Activated CD8-positive, alpha-beta memory T cell treated with anti-CD3 and anti-CD28 coated beads for 4 hours (primary cell): ENCODE measurements at places on chromosomes 2 and 18.

DNA sequence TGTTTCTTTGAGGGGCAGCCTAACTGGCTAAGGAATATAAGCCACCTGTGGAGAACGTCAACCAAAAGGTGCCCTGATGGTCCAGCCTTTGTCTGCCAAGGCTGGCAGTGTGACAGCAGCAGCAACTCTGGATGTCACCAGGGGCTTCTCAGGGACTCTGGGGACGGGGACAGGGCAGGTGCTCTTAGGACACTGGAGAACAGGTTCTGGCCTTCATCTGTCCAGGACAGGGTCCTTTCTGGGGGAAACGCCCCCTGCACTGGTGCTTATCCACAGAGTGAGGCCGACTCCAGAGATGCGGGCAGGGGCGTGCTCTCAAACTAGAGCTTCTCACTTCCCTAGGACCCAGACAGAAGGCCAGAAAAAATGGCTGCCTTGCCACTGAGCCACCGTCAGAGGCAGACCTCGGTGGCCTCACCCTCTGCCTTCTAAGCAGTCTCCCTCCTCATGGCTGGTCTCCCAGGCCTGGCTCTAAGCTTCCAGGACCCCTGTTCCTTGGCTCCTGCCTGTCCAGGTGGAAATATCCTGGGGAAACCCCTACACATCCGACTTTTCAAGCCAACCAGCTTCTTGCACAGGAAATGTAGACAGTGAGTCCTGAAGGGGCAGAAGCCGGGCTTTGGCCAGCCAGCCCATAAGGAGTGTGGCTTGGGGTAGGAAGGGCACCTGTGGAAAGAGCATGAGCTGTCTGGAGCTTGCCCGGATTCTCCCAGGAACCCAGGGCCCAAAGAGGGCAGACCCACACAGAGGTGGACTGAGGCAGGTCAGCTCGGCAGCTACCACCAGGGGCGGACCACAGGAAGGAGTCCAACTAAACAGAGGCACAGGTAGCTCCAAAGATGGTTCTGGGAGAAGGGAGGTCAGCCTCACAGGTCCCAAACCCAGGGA lies 11.3 kb upstream of the SFXN5 start:
- no peak for DNase-seq

- no peak for DNase-seq
Observed at GRCh38 chr2:167383610-167384194, 495.4 kb downstream of the XIRP2 start.

- DNase-seq = no peak
Observed at GRCh38 chr2:236208019-236208926, 40.1 kb upstream of the GBX2 start.

DNA sequence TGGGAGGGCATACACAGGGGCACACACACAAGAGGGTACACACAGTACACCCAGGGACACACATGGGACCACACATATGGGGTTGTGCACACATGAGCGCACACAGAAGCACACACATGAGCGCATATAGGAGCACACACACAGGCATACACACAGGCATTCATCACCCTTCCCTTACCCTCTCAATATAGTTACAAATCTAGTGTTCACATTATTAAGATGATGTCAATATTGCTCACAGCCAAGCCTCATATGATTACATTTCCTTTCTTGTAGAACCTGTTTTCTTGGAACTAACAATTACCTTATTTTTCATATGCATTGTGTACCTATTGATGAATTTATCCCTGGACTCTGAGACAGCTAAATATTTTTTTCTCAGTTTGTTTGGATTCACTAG lies 156.7 kb downstream of the FHOD3 start:
- no peak for DNase-seq

DNA sequence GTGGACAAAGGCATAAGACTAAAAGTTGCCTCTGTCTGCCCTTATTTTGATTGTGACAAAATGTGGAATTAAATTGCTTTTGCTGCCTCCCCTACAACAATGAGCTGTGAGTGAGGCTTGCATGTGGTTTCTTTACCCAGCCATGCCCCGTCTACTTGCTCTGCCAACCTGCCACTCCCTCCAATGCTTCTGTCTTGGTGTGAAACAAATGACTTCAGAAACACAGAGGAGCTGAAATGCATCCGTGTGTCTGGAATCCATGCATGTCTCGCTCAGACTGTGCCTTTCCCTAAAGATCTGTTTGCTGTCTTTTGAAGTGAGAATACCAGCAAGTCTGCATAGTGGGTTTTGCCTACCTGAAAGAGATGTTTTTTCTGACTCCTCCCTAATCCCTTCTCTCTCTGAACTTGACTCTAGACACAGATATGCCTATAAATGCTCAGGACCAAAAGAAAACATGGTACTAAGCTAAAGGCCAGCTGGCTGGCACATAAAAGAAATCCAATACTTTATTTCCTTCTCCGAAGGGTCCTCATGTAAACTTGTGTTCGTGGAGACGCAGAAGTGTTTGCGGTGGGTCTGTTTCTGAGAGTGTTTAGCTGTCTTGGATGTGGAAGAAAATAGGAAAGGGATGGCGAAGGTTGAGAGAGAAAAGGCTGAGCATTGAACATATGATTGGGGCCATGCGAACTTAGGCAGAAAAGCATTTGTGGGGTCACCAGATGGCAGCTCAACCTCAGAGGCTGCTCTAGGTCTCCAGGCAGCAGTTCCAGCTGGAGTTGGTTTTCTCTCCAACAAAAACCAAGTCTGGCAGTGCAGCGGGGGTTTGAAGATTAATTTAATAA lies 120.5 kb downstream of the CCBE1 start:
- no peak for DNase-seq

DNA sequence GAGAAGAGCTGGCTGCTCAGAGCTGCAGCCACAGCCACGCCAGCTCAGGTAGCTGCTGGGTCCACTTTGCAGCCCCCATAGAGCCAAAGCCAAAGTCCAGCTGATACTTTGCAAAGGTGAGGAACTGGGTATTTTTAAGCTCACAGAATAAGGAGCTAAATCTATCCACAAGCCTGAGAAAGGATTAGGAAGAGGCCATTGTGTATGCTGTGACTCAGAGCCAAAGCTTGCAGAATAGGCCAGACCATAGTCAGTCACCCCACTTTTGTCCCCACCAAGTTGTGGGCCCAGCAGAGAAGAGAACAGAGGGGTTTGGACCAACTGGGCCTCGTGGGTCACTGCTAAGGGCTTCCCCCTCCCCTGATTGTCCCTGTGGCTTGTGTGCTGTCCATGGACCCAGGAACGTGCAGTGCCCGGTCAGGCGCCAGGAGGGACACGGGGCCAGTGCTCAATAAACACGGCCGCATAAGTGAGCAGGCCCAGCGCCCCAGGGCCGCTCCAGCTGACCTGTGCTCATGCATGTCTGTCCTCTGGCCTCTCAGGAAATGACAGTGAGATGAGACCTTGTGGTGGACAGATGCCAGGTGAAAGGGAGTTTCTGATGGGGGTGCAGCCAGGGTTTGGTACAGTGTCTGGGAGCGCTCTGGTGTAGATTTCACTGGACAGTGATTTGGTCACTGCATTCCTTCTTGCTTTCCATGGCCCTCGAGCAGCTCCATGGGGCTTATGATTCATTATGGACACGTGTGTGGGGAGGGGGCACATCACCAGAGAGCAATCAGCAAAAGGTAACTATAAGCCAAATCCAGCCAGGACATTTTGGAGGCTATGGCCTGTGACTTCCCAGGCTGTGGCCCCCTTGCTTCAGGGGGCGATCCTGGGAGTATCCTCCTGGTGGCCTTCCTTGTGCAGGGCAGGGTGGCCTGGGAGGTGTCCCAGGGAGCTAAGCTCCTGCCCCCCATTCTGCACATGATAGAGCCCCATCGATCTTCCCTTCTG lies 31.3 kb downstream of the MAL start:
- no peak for DNase-seq

GRCh38 chr2:28052691-28053090 lies 162.2 kb downstream of the BABAM2 start:
- DNase-seq = no peak

GRCh38 chr2:7161501-7161900 lies 244.3 kb downstream of the RNF144A start:
- DNase-seq = no peak

DNA sequence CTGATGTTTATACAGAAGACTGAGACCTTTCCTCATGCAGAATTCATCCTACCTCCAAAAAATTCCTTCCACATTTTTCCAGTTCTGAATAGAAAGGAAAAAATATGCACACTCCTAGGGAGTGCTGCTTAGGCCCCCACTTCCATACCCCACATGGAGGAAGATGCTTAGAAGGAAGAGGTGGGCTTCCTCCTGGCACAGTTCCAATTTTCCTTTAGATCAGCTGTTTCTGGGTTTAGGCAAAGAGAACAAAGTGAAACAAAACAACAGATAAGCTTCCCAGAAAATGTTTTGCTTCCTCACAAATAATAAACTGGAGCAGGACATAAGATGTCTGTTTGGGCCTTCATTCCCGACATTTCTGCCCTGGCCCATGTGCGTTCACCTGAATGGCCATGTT lies 172.6 kb downstream of the PRPF40A start:
- DNase-seq = no peak

DNA sequence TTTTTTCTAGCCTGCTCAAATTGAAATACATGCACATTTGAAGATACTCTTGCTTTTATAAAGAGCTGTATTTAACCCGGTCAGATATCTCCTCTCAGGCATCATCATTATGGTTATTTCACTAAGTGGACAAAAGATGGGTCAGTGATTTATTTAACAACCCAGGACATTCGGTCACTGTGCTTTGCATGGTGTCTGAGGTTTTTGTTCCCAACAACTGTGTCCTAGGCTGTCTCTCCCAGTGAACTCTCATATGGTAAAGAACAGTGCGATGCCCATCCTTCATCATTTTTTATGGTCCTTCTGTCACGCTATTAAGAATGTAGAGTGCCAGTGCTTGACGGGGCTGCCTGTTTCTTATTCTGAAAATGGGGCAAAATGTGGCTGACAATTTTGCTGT lies 372.4 kb downstream of the PTPRM start:
- no peak for DNase-seq

DNA sequence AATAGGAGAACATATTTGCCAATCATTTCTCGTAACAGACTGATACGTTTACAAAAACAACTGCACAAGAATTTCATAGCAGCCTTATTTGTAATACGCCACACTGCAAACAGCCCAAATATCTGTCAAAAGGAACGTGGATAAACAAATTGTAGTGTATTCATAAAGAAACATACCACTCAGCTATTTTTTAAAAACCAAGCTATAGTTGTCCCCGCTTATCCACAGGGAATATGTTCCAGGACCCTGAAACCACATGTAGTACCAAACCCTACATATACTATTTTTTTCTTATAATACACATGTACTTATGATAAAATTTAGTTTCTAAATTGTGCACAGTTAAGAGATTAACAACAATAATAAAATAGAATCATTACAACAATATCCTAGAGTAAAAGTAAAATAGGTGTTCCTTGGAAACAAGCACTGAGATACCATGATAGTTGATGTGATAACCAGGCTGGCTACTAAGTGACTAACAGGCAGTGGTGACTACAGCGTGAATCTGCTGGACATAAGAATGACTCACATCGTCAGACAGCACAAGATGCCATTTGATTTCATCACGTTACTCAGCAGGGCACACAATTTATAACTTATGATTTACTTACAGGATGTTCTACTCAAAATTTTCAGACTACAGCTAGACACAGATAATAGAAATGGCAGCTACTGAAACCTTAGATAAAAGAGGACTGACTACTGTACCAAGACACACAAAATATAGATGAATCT lies 367.4 kb downstream of the NCKAP5 start:
- DNase-seq = no peak

DNA sequence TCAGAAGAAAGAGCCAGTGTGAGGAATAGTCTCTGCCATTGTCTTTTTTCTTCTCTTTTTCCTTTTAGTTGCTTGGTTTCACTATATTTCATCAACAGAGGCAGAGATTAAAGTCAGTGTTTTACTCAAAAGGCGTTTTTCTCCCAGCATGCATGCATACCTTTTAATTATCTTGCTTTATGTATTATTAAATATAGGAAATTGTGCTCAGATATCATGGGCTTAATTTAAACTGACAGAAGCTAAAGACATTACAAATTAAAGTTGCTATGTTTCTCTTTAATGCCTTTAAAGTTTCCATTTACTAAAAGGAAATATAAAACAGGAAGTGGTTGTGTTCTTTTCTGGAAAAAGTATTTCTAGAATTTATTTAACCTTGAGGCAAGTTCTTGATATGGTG lies 223.3 kb upstream of the ATP5MC3 start:
- DNase-seq = no peak

DNA sequence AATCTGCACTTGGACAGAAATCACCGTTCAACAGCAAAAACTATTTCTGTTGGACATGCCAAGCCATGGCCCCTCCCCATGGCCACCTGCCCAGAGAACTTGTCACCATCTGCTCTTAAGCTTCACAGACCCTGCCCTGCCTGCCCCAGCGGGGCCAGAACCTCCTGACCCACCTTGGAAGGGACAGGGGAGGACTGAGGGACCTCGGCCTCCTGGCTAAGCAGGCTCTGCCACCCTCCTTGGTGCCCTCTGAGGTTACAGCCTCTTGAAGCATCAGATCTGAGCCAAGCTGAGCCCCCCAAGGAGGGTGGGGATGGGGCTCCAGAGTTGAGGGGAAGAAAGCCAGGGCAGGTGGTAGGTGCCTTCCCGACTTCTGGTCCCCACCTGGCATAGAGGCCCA lies 6.5 kb downstream of the TEX261 start:
- no peak for DNase-seq

DNA sequence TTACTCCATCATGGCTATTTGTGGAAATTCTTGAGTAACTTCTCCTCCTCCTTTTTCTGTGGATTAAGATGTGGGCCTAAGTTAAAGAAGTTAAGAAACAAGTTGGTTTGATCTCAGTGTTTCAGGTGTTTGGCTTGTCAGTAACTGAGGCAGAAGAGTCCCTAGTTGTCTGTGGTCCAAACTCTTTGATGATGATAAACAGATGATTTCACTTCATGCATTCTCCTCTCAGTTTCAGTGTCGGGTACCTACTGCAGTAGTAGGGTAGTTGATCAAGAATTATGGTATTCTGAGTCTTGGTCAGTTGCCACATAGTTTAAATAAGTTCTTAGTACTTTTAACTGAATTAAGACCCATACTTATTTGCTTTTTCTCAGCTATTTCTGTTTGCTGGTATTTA lies 85.6 kb downstream of the NCOA1 start:
- no peak for DNase-seq

DNA sequence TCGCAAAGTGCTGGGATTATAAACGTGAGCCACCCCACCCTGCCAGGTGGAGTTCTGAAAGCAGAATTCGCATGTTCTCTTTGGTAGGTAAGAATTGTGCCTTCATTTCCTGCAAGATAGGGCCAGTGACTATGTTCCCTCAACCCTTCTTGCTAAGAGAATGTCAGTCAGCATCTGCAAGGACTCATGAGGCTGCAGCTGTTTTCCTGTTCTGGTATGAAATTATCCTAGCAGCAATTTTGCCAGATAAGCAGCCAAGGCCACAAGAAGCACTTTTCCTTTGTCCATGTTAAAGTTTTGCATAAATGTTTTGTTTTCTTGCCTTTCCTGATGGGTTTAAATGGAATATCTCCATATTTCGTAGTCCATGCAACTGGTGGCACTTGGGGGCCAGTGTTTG lies 6.8 kb upstream of the ARHGAP28 start:
- no peak for DNase-seq

GRCh38 chr2:176526995-176527901 lies 258.0 kb downstream of the MTX2 start:
- DNase-seq = no peak
